ENCODE measurements at places on chromosomes 7 and 10. TPM values are rescaled to one million over a fixed set of nuclear protein-coding genes. Genes with fewer than 3 reads are reported as not detected.

The OPALIN gene
- not detected for total RNA-seq

The CHST15 gene
- total RNA-seq: 26.7 TPM

The NPY4R2 gene
- 0.41 TPM for total RNA-seq

The ANKRD30A gene
- not detected for total RNA-seq

The GRK5 gene
- 8.9 TPM for total RNA-seq

The DNAH11 gene
- 2.0 TPM for total RNA-seq

The TACC2 gene
- total RNA-seq: 98.5 TPM

All from Caco-2 (cell line).